ENCODE measurements at places on chromosomes 3 and 15. TPM values are rescaled to one million over a fixed set of nuclear protein-coding genes. Genes with fewer than 3 reads are reported as not detected.

DNA sequence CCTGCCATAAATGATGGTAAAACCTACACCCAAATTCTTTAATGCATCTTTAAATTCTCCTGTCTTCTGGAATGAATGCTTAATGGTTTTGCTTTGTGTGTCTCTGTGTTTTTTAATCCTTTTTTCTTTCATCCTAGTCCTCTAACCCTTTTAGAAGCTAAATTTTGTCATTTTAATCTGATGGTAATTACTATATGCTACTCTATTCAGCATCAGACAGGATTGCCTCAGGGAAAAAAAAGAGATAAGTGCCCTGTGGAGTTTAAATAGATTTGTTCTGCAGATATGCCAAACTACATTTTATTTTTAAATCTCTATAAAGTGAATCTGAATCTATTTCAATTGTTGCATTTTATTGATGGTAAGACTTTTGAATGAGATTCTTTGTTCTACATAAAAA lies 966.8 kb downstream of the NSUN3 start:
- no peak for DNase-seq

DNA sequence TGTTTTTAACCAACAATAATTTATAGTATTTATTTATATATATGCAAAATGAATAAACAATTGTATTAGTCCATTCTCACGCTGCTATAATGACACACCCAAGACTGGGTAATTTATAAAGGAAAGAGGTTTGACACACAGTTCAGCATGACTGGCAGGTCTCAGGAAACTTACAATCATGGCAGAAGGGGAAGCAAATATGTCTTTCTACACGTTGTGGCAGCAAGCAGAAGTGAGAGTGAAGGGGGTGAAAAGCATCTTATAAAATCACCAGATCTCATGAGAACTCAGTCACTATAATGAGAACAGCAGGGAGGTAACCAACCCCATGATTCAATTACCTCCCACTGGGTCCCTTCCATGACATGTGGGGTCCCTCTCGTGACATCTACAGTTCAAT lies 162.8 kb upstream of the SLITRK3 start:
- DNase-seq: no peak

Gene C3orf20
- not detected for total RNA-seq

Gene FANCD2OS
- total RNA-seq: not detected

Gene ZPLD1
- 0.11 TPM for total RNA-seq
